ENCODE measurements at places on chromosomes 6 and 20.
A peak's percentile ranks its signal among the peaks of the same experiment; 100 is the strongest.

DNA sequence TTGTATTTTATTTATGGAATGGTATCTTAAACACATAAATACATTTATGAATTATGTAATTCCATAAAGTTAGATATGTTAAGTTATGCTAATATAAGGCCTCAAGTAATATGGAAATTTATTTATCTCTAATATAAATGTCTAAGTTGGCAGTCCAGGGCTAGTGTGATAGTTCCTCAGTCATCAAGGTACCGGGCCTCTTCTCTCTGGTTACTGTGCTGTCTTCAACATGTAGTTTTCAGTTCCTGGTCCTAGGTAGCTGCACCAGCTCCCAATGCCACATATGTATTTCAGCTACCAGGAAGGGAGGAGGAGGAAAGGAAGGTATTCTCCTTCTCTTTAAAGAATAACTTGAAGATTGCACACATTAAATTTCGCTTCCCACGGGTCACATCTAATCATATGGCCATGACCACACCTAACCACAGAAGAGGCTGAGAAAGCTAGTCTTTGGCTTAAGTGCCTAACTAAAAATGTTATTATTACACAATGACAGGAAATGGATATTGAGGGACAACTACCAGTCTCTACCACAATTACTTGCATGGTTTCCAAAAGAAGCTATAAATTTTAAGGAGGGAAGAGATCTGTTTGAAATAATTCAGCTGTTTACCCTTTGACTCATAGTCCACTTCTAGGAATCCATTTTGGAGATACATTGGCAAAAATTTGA is 68.6 kb downstream of the BCKDHB start:
- DNase-seq = no peak

GRCh38 chr6:31426395-31427354 is 23.3 kb downstream of the MICA start:
- peak; percentile 51 for DNase-seq

DNA sequence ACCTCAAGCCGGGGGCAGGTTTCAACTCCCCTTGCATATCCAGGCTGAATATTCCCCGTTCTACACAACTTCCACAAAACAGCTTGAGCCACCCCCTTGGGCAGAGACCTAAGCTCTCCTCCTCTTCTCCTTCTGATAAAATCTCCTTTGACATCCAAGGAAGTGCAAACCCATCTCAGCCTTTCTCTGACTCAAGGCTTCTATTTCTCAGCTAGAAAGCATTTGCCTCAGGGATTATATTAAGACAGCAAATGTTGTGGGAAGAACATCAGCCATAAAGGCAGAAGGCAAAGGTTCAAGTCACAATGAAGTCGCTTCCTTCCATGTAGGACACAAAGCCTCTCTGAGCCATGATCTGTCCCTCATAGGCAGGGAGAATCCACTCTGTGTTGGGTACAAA is 386.6 kb upstream of the ARID1B start:
- DNase-seq = no peak

DNA sequence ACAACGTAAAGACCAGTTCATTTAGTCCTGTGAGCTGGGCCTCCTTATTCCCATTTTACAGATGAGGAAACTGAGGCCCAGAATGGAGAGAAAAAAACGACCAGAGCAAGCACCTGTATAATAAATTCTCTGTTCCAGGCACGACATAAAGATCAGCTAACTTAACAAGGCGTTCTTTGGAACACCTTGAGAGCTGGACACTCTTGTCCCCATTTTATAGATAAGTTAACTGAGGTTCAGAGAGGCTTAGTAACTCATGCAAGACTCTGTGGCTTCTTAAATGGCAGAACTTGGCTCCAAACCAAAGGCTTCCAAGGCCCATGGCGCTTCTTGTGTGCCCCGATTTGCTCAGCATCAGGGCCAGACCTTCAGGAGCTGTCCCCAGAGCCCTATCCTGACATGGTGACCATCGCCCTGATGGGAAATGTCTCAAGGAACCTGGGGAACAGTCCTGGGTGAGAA is 142.1 kb downstream of the VEGFA start:
- DNase-seq = no peak

DNA sequence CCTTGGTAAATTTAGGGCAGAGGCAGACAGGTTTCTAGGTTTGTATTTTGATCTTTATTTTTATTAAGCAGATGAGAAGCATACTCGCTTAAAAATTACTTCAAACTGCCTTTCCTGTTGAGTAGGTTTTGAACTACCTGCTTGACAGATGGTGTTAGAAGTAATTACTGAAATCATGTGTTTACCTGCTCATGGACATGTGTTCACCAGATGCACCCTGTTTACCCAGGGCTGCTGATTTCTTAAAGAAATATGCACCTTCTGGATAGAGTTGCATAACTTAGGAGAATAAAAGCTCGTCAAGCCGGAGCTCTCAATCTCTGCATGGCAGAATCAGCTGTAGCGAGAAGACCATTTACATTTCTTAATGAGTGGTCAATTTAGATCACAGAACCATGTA is 165.1 kb downstream of the CDKAL1 start:
- no peak for DNase-seq

- no peak for DNase-seq
Measured at GRCh38 chr6:131782764-131783163, 25.1 kb upstream of the ENPP1 start.

GRCh38 chr6:53009056-53009455 is 14.0 kb upstream of the GSTA4 start:
- DNase-seq = no peak

- no peak for DNase-seq
Measured at GRCh38 chr6:14987490-14987889, 258.4 kb upstream of the JARID2 start.

GRCh38 chr6:140604786-140605185 is 1230.3 kb upstream of the CITED2 start:
- DNase-seq = no peak

DNA sequence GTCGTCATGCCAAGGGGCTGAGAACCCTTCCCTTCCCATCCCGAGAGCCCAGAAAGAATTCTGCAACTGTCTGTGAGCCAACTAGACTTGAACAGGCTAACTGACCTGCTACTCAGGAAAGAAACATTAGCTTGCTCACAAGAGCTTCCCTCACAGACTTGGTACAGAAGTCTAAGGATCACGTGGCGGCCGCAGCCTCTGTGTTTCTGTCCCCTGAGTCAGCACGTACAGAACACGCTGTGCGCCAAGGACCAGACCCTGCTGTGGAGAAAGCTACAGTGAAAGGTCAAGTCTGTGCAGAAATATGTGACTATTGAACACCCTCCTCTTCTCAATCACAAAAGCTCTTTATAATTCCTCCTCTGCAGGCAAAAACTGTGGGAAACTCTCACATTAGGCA is 151.3 kb upstream of the QKI start:
- no peak for DNase-seq

GRCh38 chr20:52564594-52564993 is 373.0 kb upstream of the ZFP64 start:
- no peak for DNase-seq

DNA sequence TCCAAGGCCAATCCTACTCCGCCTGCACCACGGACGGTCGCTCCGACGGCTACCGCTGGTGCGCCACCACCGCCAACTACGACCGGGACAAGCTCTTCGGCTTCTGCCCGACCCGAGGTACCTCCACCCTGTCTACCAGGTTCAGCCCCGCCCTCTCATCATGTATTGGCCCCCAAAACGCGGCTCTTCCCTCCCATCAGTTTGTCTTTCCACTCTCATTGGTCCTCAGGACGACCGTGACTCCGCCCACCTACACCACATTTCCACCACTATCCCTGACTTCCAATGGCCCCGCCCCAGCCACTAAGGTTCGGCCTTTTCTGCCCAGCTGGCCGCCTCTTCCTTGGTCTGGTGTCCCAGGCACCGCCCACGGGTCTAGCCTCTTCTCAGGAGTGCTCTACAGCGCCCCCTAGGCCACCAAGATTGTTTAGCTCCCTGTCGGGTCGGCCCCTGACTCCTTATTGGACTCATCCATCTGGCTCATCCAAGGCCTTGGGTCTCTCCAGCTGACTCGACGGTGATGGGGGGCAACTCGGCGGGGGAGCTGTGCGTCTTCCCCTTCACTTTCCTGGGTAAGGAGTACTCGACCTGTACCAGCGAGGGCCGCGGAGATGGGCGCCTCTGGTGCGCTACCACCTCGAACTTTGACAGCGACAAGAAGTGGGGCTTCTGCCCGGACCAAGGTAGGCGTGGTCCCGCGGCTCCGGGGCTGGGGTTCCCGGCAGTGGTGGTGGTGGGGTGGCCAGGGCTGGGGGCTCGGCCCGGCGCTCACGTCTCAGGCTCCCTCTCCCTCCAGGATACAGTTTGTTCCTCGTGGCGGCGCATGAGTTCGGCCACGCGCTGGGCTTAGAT is 3.1 kb downstream of the MMP9 start:
- peak; percentile 80 for DNase-seq

DNA sequence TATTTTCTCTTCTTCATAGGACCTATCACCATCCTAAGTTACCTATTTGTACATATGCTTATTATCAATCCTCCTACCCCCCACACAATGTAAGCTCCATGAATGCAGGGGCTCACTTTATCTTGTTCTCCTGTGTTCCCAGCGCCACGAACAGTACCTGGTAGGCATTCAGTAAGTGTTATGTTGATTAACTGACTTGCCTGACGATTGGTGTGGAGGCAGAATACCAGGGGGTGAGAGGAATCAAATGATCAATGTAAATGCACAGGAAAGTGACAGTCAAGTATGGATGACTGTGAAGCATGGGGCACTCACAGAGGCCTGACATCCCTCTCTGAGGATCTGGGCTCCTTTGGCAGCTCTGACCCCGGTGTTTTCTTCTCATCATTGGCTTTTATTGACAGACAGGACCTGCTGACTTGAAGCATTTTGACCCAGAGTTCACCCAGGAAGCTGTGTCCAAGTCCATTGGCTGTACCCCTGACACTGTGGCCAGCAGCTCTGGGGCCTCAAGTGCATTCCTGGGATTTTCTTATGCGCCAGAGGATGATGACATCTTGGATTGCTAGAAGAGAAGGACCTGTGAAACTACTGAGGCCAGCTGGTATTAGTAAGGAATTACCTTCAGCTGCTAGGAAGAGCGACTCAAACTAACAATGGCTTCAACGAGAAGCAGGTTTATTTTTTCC is 6.1 kb upstream of the IFT52 start:
- DNase-seq = no peak

GRCh38 chr6:139320081-139320480 is 28.3 kb upstream of the TXLNB start:
- no peak for DNase-seq

- DNase-seq = no peak
Measured at GRCh38 chr6:6026513-6027205, 19.9 kb upstream of the NRN1 start.

- no peak for DNase-seq
Measured at GRCh38 chr20:479487-479886, 17.2 kb upstream of the TBC1D20 start.

DNA sequence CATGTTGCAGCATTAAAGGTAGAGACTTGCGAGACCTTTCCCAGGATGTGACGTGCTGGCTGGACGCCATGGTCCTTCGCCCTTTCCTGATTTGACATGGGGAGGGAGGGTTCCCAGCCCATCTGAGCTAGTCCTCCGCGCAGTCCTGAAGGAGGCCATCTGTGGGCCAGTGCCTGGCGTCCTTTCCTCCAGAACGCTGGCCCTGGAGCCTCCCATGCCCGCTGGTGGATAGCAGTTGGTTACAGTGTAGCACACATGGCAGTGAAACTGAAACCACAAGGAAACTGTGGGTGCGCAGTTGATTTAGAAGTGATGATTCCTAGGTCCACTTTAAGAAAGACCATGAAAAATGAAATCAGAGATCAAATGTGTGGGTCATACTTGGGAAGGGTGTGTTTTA is 193.7 kb downstream of the CDH4 start:
- DNase-seq = no peak

DNA sequence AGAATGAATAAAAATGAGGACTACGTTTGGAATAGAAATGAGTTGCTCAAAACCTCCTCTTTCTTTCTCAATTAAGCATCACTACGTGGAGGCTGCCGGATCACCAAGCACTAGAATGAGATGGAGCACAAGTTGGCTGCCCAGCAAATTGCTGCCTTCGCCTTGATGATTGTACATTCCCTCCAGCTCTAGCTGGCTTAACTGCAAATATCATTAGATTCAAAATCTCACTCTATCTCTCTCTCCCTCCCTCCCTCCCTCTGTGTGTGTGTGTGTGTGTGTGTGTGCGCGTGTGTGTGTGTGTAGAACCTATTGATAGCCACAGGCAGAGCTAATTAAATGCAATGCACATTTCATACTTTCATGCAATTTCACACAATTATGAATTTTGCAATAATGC is 310.7 kb upstream of the CDH4 start:
- DNase-seq = no peak

GRCh38 chr6:111808493-111808892 is 64.8 kb downstream of the FYN start:
- DNase-seq = peak; percentile 58

- no peak for DNase-seq
Measured at GRCh38 chr6:14964556-14965270, 281.2 kb upstream of the JARID2 start.

GRCh38 chr6:39343396-39343870 is 20.9 kb upstream of the KCNK16 start:
- DNase-seq = no peak

DNA sequence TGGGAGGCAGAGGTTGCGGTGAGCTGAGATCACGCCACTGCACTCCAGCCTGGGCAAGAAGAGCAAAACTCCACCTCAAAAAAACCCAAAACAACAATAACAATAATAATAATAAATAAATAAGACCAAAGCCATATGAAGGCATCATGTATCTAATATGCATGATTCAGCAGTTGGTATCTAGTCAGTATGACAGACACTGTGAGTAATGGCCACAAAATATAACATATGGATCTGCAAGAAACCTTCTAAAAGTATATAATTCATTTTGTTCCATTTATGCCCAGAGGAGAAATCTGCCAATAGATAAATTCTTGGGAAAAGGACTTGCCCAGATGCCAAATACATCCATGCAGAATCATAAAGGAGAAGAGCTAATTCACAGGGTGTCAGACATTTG is 252.3 kb downstream of the BTBD9 start:
- DNase-seq = no peak

GRCh38 chr6:33147807-33148666 is 44.2 kb downstream of the COL11A2 start:
- DNase-seq = no peak

DNA sequence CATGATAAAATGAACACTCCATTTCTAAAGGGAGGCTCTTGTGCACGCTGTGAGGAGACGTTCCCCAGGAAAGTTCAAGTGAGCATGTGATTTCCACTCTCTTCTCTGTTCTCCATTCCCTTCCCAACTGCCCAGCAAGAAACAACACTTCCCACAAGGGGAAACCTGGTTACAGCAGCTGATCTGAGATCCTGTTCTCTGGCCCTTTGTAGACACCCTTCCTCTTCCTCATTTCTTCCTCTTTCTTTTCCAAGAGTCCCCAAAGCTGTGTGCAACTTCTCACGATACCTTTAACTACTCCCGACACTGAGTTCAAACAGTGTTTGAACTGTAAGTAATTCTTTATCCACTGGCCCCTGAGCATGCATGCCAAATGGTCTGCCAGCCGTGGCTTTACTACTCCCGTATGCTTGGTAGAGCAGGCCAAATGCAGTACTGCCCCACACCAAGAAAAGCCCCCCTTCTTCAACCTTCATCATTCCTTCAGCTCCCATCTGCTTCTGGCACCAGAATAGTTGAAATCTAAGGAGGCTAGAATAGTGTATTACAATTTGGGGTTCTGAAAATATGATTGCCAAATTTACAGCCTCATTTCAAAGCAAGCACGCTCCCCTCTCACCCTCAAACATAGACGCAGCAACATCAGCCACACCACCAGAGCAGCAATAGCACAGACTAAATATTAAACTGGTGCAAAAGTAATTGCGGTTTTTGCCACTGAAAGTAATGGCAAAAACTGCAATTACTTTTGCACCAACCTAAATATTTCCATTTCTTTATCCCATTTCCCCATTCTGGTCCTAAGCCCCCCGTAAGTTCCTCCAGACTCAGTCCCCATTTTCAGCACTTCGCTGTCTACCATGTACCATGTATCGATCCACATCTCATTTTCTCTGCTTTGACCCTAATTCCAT is 4.3 kb downstream of the HLA-DMB start:
- no peak for DNase-seq
